ENCODE measurements at places on chromosomes 3 and 15. TPM values are rescaled to one million over a fixed set of nuclear protein-coding genes. Genes with fewer than 3 reads are reported as not detected.

The CRABP1 gene
- total RNA-seq: not detected

The DAZL gene
- not detected for total RNA-seq

The CD200 gene
- total RNA-seq: not detected

The SEMA6D gene
- 2.3 TPM for total RNA-seq

The RPL4 gene
- 3,551 TPM for total RNA-seq

- DNase-seq: no peak
Measured at GRCh38 chr3:71862371-71863140, 77.6 kb upstream of the PROK2 start.

- no peak for DNase-seq
Measured at GRCh38 chr3:121918779-121919483, 24.7 kb downstream of the SLC15A2 start.

GRCh38 chr3:174859756-174860155, 622 bp downstream of the NAALADL2 start:
- DNase-seq: no peak

DNA sequence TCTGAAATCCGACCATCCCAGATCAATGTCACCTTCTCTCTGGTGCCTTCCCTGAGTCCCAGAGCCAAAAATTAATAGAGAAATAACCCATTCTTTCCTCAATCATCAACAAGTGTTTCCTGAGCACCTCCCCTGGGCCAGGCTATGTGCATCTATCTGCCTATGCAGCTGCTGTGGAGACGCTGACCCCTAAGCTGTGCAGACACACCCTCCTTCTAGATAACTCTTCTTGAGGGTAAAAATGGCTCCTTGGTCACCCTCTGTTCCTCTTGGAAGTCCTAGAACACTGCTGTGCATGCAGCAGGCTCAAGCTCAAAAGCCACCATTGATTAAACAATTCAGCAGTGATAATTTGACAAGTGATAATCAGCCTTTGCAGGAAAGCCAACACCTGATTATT, 18.4 kb downstream of the CA12 start:
- no peak for DNase-seq

GRCh38 chr3:71488391-71488809, 95.1 kb downstream of the FOXP1 start:
- no peak for DNase-seq

DNA sequence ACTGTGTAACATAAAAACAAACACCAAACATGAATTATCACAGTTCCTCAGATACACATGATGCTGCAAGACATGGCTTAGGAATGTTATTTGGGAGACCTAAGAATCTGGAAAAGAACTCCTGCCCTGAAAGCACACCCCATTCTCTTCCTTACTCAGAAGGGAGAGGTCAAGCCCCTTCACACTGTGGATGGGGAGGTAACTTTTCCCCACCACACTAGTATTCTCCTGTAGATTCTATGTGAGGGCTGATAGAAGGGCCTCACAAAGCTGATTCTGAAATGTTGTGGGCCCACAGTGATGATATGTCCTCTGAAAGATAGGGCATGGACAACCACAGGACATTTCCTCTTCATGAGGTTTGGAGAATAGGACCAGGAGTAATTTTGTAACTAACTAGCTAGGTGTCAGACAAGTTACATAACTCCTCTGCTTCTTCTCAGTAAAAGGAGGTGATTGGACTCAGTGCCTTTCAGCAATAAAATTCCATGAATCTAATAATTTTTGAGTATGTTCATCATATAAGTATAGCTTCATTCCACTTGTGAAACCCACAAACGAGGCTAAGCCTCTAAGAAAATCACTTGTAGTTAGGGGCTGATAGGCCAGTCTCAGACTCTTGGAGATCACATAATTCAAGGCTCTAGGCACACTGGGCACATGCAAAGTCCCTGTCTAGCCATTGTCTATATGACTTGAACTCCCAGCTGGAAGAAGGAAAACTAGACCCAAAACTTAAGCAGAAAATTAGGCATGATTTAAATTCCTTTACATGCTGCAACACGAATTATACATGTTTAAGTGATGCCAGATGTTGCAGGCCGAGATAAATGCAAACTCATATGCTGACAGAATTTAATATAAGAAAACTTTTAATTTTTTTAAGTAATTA, 7.5 kb downstream of the PTX3 start:
- DNase-seq: no peak

DNA sequence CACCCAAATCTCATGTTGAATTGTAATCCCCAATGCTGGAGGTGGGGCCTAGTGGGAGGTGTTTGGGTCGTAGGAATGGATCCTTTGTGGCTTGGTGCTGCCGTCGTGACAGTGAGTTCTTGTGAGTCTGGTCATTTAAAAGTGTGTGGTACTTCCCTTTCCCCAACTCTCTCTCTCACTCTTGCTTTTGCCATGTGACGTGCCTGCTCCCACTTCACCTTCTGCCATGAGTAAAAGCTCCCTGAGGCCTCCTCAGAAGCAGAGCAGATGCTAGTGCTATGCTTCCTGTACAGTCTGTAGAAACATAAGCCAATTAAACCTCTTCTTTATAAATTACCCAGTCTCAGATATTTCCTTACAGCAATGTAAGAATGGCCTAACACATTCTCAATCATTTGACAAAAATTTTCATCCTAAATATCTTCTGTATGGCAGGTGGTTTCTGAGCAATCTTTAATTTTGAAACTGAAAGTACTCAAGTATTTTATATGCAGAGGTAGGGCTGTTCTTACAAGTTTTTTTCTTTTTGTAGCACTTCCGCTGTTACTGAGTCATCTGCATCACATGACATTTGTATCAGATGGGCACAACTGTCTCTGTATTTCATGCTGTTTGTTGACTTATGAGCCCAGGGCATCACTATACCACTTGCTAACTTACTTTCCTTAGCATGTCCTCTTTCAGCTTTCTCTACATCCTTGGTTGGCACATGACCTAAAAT, 8.8 kb downstream of the RPL39L start:
- DNase-seq: no peak

GRCh38 chr3:144415492-144415891, 443.9 kb downstream of the DIPK2A start:
- DNase-seq: no peak

GRCh38 chr3:13192471-13193213, 119.4 kb upstream of the IQSEC1 start:
- no peak for DNase-seq

DNA sequence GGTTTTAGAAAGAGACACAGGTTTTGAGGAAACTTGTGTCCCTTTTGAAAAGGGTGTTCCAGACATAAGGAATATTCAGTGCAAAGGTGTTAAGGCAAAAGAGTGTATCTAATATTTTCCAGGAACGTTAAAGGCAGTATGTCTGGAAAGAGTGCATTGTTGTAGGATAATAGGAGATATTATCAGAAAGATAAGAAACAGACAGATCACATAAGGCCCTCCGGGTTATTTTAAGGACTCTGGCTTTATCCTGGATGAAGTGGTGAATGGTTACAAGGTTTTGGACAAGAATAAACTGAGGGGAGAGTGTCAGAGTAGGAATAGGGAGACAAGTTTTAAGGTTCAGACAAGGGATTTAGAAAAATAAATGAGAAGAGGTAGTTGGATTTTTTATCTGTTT, 493.7 kb upstream of the GRM7 start:
- DNase-seq: no peak

- DNase-seq: no peak
Measured at GRCh38 chr15:93920204-93920603, 311.2 kb upstream of the MCTP2 start.

GRCh38 chr3:33597257-33597689, 120.8 kb downstream of the CLASP2 start:
- no peak for DNase-seq

DNA sequence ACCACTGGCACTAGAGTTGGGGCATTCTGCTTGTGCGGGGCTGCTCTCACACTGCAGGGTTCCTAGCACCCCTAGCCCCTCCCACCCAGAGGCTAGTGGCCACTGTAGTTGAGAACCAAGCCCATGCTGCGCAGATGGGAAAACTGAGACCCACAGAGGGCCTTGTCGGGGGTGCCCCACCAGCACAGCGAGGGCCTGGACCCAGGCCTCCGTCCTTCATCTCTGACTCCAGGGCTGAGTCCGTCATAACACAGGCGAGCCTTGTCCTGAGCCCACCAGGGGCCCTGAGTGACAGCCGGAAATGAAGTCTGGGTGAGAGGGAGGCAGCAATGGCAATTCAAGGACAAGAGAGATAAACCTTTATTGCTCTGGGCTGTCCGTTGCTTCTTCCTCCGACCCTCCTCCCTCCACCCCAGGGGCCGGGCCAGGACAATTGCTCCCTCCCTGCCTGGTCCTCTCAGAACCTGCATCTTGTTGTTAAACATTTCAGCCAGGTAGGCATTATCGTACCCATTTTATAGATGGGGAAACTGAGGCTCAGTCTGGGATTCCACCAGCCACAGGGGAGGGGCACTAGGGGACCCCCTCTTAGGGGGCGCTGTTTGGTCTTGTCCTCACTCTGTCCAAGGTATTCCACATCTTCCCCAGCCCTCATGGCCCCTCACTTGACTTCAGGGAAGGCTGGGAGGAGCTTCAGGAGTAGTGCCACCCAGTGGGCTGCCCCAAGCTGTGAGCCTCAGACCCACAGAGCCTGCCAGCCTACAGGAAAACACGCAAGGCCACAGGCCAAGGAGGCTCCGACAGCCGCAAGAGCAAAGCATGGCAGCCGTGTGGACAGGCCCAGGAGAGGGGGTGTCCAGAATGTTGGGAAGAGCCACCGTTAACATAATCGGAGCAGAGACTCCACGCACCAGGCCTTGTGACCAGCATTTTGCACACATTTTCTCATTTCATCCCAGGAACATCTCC, 4.4 kb upstream of the GRIP2 start:
- no peak for DNase-seq

DNA sequence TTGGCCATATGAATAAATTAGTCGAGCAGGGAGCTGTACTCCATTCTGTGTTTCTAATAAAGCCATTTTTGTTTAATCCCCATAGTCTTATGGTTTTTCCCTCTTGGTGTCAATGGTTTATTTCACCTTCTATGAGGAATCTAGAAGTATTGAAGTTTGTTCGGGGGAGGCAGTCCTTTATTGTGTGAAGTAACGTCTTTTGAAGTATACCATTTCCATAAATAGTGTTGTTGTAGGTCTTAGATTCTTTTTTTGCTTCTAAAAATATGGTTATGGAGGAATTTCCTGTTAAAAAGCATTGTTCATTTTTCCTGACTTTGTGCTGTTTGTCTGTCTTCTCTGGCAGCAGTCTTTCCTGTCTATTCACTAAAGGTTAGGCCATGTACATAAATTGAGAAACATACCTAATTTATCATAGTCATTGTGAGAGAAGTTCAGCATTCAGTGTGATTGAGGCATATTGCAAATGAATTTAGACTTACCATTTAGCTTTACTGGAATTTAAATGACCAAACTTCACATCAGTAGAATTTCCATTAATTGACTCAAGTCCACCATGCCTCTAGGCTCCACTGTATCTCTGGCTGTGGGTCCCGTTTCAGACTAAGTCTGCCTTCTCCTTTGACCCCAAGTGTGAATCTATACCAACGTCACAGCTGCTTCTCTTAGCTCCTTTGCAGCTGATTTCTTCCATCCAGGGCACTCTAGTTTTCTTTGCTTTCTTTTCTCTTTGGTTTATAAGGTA, 37.3 kb downstream of the YEATS2 start:
- DNase-seq: no peak

GRCh38 chr15:58457466-58457965, 25.7 kb downstream of the LIPC start:
- DNase-seq: peak; percentile 87

- no peak for DNase-seq
Measured at GRCh38 chr3:160911411-160911810, 155.4 kb downstream of the PPM1L start.

DNA sequence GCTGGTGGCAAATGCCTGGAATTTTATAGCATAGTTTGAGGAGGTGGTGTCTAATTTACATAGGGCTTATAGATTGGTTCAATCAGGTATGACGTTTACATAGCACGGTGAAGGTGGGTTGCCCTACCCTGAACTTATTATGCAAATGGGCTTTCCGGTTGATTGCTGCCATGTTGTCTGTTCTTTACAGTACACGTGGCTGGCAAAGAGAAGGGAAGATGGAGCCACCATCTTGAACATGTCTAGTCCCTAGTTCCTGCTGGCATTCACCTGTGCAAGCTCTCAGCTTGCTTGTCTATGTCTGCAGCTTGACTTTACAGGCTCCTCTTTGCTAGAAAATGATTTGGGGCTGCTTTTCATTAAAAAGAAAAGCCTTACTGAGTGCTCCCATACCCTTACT, 14.0 kb upstream of the STAC start:
- DNase-seq: no peak

GRCh38 chr15:60215225-60215963, 182.4 kb downstream of the ANXA2 start:
- no peak for DNase-seq

DNA sequence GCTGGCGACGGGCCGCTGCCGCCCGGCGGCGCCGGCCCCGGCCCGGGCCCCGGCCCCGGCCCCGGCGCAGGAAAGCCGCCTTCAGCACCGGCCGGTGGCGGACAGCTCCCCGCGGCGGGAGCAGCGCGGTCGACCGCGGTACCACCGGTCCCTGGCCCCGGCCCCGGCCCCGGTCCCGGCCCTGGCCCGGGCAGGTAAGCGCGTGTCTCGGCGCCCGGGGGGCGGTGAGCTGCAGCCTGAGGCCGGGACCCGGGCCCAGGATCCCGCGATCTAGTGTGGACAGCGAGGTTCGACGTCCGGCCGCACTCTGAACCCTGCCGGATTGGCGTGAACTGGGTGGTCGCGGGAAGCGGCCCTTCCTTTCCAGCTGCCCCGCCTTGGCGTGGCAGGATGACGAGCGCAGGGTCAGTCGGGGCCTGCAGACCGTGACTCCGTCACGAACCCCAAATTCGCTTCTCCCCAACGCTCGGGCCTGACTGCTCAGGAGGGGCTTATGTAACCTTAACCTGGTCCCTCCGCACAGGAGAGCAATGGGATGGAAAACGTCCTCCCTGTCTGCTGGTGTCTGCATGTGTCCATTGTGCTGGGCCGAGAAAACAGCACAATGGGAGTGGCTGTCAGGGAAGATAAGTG, 472 bp downstream of the BSN start:
- peak; percentile 23 for DNase-seq

Measured in SJSA1 (cell line).